ENCODE measurements at places on chromosomes 2 and 18.

GRCh38 chr2:47735912-47736311 lies 47.0 kb upstream of the MSH6 start:
- DNase-seq = no peak

DNA sequence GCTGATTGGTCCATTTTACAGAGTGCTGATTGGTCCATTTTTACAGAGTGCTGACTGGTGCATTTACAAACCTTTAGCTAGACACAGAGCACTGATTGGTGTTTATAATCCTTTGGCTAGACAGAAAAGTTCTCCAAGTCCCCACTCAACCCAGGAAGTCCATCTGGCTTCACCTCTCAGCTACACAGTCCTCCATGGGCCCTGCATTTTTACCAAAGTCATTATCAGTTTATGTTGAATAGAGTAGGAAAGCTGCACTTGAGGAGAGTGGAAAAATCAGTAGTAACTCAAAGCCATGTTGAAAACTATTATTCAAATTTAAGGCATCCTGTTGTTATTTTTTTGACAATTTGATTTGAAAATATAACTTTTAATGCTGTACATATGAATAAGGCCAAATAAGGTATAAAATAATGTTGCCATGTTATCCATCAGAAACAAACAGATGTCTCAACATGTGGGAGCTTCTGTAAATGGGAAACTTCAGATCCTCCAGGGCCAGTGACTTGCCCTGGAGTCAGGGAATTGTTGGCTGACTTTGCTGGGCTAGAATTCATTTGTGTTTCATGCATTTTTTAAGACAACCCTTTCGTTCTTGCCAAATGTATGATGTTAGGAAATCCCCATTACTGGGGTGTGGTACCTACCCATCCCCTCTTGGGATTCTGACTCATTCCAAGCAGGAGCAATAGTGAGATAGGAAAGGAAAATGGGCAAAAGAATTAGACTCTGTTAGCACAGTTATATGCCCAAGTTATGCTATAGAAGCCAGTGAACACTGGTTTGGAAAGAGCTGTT lies 37.8 kb upstream of the CCDC195 start:
- DNase-seq = no peak

DNA sequence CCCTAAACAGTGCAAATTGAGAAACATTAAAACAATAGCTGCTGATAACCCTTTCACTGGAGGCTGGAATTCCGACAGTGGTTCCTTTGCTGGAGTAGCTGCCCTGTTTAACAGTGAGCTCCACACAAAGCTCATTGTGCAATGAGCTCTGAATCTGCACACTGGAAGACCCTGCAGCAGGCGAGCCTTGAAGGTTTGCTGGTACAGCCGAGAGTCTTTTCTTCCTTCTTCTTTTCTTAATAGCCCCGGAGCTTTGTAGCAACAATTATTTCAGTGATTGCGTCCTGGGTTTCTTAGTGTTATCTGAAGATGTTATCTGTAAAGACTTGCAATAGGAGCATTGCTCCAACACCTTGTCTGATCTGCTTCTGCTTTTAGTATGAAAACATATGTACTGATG lies 50.8 kb upstream of the CXCR4 start:
- DNase-seq = no peak

- no peak for DNase-seq
Measured at GRCh38 chr2:39107156-39107555, 13.7 kb downstream of the SOS1 start.

DNA sequence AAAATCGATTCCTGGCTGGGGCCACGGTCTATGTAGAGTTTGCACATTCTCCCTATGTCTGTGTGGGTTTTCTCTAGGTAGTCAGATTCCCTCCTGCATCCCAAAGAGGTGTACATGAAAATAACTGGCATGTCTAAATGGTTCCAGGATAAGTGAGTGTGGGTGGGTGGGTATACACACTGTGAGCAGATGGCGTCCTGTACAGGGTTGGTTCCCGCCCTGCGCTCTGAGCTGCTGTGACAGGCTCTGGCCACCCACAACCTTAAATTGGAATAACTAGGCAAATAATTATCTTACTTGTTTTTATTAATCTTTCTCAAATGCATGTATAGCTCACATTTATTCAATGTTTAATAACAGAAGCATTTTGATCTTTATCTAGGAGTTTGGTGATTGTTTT lies 16.3 kb downstream of the THOC1 start:
- DNase-seq = no peak

DNA sequence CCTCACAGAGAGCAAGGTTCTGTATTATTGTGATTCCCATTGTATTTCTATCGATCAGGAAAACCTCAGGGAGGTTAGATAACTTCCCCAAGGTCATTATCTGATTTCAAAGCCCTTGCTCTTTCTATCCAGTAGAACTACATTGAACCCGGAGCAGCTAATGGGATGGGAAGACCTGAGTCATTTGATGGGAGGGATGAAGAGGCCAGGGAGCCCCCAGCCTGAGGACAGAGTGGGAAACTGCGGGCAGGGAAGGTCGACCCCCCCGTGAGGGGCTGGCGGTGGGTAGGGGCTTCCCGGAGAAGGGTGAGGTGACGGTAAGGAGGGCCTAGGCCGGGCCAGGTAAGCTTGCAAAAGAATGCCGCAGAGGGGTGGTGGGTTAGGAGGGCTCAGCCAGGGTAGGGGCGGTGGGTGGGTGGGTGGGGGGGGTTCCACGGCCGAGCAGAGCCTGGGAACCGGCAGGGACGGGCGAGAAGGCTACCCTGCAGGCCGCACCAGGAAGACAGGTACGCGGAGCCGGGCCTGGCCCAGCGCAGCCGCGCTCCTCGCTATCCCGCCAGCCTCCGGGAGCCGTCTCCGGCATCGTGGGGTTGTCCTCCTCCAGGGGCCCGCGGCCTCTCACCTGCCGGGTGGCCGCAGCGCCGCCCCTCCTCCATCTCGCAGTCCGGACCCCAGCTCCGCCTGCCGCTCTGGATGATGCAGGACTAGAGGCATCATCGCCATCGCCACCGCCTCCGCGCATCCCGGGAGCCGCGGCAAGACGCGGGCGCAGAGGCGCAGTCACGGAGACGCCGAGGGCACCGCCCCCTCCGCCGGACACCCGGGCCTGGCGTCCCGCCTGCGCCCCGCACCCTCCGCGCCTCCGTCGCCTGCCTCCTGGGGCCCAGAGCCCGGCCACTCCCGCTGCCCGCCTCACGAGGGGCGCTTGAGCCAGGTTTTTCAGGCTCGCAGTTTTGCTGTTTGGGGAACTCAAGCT lies at the start of gene GPR75:
GPR75 (minus strand) TSS at position 762 of the 976 bp plus-strand sequence. CDS start 5,211 bp downstream, outside the sequence.
- DNase-seq = no peak

DNA sequence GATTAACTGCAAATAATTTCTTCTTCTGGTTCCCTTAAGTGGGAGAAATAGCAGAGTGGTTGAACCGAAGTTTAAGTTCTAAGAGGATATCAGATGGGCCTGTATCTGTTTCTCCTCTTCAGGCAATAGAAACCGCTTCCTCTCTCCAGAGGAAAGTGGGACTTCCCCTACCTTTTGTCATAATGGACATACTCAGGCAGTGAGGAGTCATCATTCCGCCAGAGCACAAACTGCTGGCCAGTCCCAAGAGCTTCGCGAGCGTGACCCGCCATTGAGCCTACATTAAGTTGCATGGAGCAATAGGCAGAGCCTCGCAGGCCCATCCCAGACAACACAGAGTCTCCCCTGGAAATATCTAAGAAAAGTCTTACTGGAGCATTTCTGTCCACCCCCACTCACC lies 158.9 kb downstream of the LDLRAD4 start:
- no peak for DNase-seq

DNA sequence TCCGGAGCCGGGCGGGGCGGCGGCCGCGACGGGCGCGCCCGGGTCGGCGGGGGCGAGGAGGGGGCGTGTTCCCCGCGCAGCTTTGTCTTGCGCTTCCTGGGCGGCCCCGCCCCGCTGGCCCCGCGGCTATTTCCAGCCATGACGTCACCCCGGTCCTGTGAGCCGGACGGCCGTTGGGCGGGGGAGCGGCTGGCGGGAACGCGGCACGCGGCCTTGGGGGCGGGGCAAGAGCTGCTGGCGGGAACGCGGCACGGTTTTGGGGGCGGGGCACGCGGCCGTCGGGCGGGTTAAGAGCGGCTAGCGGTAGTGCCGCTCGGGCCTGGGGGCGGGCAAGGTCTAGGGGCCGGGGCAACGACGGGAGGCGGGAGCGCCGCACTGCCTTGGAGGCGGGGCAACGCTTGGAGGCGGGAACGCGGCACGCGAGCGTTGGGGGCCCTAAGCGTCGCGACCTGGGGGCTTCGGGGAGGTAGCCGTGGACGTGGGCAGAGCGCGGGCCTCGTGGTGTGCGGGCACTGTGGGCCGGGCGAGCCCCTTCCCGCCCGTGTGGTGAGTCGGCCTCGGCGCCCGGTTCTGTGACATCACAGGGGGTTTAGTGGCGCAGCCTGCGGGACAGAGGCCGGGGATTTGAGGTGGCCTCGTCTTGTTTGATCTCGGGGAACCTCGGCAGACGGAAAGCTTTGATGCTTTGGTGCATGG lies 704 bp downstream of the KLF11 start:
- DNase-seq = no peak

DNA sequence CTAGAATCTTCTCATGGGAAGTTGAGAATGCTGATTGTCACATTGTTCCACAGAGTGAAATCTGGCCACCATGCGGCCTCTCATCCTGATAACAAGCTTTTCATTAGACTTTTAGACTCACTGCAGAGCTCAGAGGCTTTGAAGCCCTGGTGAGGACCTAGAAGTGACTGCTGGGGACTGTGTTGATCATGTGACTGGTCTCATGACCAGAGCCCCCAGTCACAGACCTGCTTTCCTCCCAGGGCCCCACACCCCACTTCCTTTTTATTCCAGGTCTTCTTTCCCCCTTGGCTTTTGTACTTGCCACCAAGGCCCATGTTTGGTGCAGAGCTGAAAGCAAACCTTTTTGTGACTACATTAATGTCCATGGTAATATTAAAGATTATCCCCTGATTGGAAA lies 45.2 kb downstream of the PRKCE start:
- no peak for DNase-seq

GRCh38 chr2:217064234-217065011 lies 204.6 kb upstream of the TNP1 start:
- no peak for DNase-seq

- no peak for DNase-seq
Measured at GRCh38 chr2:36058076-36058475, 297.5 kb upstream of the CRIM1 start.

DNA sequence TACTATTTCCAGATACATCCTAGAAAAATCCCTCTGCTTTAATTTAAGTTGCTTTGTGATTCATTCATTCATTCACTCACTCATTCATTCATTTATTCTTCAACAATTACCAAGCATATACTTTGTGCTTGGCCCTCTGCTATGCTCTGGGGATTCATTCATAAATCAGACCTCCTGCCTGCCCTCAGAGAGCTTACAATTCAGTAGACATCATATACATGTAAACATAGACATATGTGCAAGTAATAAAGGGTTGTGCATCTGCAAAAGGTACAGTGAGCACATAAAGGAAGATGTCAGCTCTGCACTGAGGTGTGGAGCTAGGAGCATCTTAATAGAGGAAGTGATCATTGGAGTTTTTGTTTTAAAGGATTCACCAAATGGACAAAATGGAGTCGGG lies 189.4 kb downstream of the AGPS start:
- no peak for DNase-seq

DNA sequence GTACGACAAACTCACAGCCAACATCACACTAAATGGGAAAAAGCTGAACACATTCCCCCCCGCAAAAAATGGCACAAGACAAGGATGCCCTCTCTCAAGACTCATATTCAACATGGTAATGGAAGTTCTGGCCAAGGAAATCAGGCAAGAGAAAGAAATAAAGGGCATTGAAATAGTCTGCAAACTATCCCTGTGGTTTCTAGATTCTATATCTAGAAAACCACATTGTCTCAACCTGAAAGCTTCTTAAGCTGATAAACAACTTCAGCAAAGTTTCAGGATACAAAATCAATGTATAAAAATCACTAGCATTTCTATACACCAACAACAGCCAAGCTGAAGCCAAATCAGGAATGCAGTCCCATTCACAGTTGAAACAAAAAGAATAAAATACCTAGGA lies 294.6 kb upstream of the CYP26B1 start:
- no peak for DNase-seq

DNA sequence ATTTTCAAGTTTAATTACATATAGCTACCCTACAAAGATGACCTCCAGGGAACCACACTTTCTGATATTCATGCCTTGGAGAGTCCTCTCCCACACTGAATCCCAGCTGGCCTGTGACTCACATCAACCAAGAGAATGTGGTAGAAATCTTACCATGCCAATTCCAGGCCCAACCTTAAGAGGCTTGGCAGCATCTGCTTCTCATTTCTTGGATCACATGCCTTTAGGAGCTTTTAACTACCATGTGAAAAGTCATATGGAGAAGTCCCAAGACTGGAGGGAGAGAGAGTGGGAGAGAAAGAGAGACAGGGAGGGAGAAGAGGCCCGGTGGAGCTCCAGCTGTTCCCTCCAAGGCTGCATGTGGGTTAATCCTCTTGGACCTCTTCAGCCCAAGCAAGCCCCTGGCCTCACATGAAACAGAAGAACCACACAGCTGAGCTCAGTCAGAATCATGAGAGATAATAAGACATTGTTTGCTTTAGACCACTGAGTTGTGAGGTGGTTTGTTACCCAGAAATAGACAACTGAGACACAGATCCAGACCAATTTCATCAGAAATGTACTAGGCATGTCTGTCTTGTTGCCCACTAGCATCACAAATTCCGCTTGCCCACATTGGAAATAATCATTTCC lies 190.7 kb downstream of the MTCL1 start:
- no peak for DNase-seq

DNA sequence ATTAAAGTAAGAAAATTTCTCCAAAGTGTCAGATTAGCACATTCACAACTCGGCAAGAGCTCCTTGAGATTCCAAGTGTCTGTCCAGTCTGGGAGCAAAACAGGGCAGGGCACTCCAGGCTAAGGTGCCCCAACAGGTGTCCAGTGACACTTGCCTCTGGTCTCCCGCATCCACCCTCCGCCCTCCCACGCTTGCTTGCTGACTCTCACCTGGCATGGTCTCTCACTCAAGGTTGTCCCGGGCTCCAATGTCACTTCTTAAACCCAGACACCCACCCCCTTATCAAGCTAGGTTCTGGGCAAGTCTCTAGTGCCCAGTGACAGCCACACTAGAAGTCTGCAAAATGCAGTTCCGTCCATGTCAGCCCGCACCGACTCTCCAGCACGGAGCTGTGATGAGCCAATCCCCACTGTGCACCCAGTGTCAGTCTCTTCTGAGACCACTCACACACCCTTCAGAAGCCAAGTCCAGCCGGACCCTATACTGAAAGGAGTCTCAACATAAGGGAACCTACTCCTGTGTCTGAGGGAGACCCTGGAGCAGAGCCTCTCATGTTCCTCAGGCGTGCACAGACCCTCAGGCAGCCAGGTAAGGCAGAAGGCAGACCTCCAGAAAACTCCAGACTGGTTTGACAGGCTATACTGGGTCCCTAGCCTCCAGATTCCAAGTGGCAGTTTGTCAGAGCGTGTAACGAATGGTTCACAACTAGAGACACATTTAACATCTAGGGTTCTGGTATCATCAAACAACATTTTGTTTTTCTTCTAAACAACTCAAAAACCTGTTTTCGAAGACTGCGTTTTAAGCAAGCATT lies 45.6 kb downstream of the HDLBP start:
- no peak for DNase-seq

- DNase-seq = no peak
Measured at GRCh38 chr2:8300905-8301304, 381.0 kb upstream of the ID2 start.

- DNase-seq = no peak
Measured at GRCh38 chr2:39232141-39232540, 11.6 kb downstream of the CDKL4 start.

GRCh38 chr2:24175631-24176187 lies 856 bp downstream of the FAM228A start:
- DNase-seq = no peak

- DNase-seq = no peak
Measured at GRCh38 chr18:38909972-38910371, 1344.4 kb upstream of the CELF4 start.

GRCh38 chr2:126803434-126803775 lies 95.3 kb upstream of the TEX51 start:
- DNase-seq = no peak

Measured in NCI-H1436 treated with DMSO at 0.1 percent for 48 hours (cell line).